ENCODE measurements at places on chromosomes 2 and 18.

DNA sequence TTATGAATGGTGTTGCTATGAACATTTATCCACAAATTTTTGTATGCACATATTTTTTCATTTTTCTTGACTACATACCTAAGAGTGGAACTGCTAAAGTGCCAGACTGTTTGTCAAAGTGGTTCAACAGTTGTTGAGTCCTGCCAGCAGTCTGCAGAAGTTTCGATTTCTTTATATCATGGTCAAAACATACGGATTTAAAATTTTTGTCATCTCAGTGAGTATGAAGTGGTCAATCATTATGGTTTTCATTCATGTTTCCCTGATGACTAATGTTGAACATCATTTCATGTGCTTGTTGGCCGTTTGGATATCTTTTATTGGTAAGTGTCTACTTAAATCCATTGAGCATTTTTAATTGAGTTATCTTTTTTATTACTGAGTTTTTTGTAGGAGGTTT is 39.2 kb downstream of the CCDC138 start:
- DNase-seq = no peak

GRCh38 chr18:3263132-3263700 is 1.3 kb downstream of the MYL12B start:
- no peak for DNase-seq

DNA sequence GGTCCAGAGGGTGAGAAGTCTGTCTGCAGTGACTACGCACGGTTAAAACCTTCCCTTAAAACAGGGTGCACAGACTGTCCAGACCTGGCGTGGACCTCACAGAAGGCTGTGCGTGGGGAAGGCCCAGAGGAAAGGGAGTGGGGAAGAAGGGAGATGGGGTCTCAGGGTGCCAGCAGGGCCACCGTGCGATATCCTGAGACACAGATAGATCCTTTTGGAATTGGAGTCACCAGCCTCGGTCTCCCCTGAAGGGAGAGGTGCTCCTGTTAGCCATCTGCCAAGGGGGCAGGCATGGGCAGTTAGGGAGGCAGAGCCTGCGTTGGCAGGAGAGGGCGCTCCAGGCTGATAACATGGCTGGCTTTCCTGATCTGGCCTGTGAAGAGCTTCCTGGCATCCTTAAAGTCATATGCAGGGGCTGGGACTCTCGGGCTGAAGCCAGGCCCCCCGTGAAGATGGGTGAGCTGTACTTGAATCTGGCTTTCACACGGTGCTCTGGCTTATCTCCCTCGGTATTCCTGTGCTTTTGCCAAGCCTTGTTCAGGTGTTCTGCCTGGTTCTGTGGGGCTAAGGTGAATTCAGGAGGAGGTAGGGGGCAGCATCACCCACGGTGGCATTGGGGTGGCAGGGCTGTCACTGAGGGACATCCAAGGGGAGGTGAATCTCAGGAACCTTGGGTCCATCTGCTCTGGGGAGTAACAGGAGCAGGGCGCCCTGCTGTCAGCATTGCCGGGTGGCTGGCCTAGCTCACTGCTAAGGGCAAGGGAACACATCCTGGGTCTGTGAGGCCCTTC is 107.2 kb upstream of the SMAD2 start:
- no peak for DNase-seq

DNA sequence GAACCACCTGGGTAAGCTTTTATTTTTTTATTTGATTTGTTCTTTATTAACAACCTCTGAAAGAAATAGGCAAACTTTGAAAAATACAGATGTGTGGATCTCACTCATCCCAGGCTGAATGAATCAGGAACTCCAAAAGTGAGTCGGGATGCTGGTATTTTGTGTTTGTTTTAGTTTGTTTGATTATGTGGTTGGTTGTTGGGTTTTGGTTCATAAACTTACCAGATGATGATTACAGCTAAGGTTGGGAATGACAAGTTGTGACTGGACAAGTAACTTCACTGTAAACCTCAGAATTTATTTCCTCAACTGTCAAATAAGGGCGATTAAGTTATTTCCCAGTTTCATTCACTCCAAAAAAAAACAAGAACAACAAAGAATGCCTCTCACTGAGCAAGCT is 80.5 kb upstream of the KIF5C start:
- DNase-seq = peak; percentile 38

GRCh38 chr2:15702452-15702851 is 110.8 kb downstream of the DDX1 start:
- DNase-seq = no peak

GRCh38 chr2:96153291-96153713 is 8.1 kb upstream of the DUSP2 start:
- no peak for DNase-seq

DNA sequence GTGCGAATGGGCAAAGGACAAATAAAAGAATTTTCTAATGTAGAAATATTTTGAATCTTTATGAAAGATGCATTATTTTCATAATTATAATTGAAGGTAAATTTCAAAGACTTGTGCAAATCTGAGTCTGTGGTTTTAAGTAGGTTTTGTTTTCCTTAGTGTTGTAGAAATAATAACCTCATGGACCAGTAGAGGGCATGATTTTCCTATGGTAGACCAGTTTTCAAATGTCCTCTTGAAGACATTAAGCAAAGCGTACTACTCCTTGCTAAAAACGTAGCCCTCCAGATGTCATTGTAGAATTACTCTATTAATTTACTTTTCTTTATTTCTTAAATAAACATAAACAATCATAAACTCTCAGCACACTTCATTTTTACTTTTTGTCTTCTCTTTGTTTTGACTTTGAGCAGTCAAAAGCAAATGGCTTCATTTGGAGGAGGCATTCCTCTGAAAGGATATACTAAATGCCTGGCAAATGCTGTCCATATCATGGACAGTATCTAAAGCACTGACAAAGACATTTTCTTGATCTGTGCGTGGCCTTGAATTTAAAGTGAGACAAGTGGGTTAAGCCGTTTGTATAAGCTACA is 85.8 kb upstream of the FAM237A start:
- peak; percentile 69 for DNase-seq

GRCh38 chr2:105005181-105005951 is 32.5 kb upstream of the MRPS9 start:
- DNase-seq = no peak

DNA sequence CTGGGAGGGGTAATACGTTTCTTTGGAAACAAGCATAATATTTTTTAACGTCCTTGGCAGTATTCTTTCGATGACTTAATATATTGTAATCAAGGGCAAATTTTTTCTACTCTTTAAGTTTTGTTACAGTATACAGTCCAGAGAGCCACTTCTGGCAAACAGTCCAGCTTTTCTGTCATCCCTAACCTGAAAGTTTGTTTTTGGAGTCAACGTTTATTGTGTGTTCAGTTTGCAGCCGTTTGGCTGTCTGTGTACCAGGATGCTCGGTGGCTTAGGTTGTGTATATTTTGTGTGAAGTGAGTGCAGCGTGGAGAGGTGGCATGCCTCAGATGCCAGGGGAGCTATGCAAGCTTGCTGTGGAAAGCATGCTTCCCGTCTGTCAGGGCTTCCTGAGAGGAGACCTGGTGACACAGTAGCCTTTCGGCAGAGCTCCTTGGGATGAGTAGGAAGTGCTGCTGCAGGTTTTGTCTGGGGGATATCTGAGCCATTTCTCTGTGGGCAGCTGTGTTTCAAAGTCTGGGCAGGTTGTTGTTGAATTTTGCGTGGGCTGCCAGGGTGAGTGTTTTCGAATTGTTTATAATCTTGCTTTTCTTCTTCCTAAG is 14.7 kb downstream of the MAP3K20 start:
- DNase-seq = peak; percentile 75

DNA sequence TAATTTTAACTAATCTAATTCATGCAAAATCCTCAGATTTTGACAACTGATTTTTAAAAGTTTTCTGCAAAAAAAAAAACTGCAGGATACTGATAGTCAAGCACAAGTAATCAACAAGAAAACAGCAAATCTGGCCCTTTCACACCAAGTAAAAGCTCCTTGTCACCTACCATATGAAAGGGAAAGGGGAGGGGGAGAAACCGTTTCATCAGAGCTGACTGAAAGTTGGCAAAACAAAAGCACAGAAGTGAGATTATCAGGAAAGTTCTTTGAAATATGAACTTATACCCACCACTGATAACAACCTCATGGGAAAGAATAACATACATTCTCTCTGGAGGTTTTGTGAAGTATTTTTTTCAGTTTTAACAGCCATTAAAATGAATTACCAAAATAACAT is 38.7 kb downstream of the ZNF521 start:
- no peak for DNase-seq
